ENCODE measurements at places on chromosomes 3 and 15.

DNA sequence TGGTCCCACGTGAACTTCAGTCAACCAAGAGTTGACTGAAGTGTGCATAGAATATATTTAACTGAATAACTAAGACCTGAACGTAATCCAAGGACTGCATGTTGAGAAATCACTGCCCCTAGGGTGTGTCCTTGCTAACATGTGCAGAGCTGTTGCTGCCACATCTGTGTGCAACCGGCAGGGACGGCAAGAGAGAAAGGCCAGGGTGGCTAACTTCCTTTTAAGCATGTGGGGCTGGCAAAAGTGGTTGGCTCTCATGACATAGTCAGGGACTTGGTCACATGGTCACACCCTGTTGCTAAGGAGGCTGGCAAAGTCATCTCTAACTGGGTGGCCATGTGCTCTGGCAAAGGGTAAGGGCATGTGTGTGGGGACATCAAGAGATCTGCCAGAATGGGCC is 52.4 kb downstream of the GASK1A start:
- DNase-seq = no peak

DNA sequence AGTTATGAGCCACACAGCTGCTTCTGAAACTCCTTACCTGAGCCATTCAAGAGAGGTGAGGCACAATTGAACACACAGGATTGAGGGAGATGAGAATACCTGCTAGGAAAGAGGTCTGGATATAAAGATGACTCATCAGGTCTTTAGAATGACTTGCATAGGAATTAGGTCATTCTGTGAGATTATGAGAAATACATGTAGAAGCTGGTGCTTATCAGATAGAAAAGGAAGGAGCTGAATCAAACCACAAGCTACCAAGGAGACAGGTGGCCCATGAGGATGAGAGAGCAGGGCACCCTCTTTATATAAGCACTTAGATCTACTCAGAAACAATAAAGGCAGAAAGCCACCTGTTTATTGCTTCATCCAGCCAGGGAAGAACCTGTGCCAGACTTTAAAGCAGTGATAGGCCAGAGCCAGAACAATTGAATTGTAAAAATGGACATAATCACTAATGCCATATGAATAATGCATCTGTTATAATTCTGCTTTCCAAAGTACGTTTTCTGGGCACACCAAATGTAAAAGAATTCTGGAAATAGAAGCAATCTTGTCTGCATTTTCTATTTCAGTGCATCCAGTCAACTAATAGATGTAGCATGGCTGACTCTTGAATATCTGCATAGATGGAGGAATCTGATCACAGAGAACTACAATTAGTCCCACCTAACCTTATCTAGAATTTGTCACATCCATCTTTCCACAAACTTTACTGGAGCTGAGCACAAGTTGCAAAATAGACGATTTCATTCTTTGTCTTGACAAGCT is 74.9 kb downstream of the PIK3R4 start:
- DNase-seq = no peak

GRCh38 chr3:53658613-53659193 is 164.3 kb downstream of the CACNA1D start:
- no peak for DNase-seq

DNA sequence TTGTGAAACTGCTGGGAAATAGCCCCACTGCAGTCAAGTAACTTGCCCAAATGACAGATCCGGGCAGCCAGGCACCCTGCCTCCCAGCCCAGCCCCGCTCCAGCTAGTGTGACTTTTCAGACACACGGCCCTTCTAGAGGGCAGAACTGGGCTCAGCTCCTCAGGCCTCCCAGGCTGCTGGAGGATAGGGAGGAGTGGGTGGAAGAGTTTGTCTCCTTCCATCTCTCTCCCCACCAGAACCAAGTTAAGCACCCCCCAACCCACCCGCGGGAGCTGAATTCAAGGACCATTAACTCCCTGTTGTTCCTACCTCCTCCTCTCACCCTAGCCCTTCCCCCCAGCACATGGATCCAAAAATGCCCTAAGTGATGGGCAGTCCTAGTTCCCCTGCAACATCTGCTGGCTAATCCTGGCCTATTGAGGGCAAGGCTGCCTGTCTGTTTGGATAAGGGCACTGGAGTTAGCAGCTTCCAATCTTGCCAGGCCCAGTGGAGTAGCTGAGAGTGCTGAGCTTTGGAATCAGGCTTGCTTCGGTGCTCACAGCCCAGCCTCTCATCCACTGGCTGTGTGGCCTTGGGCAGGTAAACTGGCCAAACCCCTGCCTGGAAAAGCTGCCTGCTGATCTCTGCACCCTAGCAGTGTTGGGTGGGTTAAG is 3.1 kb downstream of the CCDC33 start:
- no peak for DNase-seq

DNA sequence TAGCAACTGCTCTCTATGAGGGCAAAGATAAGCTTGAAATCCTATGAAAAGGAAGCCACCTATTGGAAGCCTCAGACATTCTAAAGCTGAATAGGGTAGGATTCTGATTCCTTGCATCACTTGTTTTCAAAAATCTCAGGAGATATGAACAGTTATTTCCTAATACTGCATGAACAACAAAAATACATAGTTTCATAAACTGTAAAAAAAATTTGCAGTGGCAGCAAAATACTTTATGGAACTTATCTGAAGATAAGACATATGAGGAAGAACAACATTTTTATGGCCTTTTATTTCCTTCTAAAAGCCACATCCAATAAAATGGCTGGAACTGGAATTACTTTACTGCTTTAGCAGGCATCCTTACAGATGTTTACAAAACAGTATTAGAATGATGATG is 29.9 kb downstream of the AP3S2 start:
- DNase-seq = no peak

GRCh38 chr3:126118591-126118990 is 34.7 kb upstream of the SLC41A3 start:
- no peak for DNase-seq

DNA sequence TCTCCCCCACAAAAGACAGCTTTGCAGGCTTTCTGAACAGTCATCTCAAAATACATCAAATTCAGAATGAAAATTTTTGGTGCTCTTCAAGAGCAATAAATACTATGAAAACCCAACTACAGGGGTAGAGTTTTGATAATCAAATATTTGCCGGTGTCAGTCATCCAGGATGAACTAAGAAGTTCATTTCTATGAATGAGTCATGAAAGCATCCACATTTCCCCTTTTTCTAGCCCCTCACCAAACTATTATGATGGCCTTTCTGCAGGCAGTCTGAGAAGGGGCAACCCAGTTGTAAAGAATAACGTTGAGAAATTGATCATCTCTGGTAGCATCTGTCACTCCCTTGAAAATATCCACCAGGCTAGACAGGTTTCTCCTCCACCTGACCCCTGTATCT is 3.1 kb upstream of the LPCAT4 start:
- no peak for DNase-seq

GRCh38 chr15:52217186-52217585 is 26.0 kb upstream of the GNB5 start:
- DNase-seq = no peak

GRCh38 chr3:126487151-126487771 is 11.6 kb upstream of the ZXDC start:
- DNase-seq = no peak

- DNase-seq = no peak
Measured at GRCh38 chr3:17115186-17115585, 230.4 kb downstream of the PLCL2 start.

DNA sequence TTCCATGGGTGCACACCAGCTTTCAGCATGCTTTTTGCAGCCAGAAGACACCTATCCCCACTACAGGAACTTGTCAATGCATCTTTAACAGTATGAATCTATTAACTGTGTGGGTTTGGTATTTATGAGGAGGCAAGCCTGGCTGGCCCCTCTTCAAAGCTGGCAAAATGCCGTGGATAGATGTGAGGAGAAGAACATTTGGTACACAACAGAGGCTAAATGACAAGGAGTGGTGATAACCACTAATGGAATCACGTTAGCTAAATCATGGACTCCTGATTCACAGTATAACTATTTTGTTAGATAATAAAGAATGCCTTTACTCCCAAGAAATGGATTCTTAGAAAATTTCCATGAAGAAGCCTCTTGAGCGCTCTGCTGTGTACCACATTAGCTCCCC is 187.2 kb downstream of the CLSTN2 start:
- DNase-seq = no peak

DNA sequence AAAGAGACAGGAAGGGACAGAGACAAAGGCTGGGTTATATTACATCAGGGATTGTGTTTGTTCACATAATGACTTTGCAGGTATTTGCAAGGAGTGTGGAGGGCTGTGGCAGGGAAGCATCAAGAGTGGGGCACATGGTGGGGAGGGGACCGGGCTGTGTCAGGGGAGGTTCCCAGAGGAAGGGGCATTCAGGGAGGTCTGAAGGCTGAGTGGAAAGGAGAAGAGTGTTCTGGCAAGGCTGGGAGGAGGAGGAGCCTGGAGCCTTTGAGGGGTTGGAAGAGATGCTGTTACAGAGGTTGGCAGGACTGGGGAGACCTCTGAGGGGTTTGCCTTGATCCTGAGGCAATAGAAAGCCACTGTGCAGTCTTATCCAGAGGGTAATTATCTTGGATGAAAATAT is 49.4 kb downstream of the EXOG start:
- DNase-seq = no peak

GRCh38 chr3:29382409-29382808 is 101.5 kb downstream of the RBMS3 start:
- DNase-seq = no peak

GRCh38 chr3:167978071-167978470 is 117.7 kb downstream of the GOLIM4 start:
- no peak for DNase-seq

DNA sequence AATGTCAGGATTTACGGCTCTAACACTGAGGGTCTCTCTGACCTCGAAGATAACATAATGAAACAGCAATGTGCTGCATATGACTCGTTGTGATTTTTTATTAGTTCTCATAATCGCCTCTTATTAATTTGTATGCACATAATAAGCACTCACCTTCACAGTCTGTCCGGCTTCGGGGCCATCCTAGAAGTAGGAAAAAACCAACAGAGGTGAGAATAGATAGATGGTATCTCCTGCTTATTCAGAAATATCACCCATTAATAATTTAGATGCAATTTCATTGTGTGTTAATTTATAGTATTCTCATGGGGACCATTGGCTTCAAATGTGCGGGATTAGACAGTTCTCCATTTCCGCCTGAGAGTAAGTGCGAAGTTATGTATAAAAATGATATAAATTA is 961.4 kb upstream of the CFAP20DC start:
- DNase-seq = no peak

- no peak for DNase-seq
Measured at GRCh38 chr3:119681279-119681678, 4.1 kb upstream of the COX17 start.

GRCh38 chr15:75631935-75632334 is 6.4 kb upstream of the SNUPN start:
- DNase-seq = no peak

GRCh38 chr15:49501586-49501985 is 78.5 kb downstream of the FGF7 start:
- DNase-seq = no peak

DNA sequence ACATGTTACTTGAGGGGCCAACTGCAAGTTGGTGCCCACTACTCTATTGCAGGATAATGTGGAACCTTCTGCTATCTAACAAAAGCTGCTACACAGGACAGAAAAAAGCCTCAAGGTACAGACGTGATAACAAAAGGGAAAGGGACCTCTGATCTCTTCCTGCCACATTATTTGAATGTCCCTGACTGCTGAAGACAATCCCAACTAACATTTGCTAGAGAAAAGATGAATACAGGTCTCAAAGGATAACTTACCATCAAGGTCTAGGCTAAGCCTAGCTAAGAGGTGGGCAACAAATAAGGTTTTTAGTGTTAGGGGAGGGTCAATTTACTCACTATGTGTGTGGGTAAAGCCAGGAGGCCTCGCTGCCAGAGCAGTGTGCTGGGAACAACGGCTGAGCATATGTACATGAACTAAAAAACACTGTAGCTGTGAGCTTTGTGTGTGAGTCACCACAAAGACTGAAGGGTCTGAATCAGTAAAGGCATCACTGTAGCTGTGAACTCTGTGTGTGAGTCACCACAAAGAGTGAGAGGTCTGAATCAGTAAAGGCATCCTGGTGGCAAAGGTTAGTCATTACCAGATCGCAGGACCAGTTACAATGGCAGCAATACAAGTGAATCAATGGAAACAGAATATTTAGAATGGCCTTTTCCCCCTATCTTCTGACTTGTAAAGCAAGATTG is 111.7 kb downstream of the LMLN start:
- DNase-seq = peak; percentile 48

GRCh38 chr3:117443014-117443413 is 733.4 kb downstream of the TUSC7 start:
- DNase-seq = no peak

- DNase-seq = no peak
Measured at GRCh38 chr3:126731044-126731443, 27.0 kb downstream of the CHCHD6 start.

- no peak for DNase-seq
Measured at GRCh38 chr3:29354894-29355293, 74.0 kb downstream of the RBMS3 start.

GRCh38 chr3:69451594-69451993 is 65.7 kb upstream of the FRMD4B start:
- no peak for DNase-seq

GRCh38 chr3:23669541-23670255 is 136.1 kb upstream of the UBE2E1 start:
- DNase-seq = no peak

GRCh38 chr3:139509631-139510030 is 29.9 kb downstream of the RBP1 start:
- no peak for DNase-seq

DNA sequence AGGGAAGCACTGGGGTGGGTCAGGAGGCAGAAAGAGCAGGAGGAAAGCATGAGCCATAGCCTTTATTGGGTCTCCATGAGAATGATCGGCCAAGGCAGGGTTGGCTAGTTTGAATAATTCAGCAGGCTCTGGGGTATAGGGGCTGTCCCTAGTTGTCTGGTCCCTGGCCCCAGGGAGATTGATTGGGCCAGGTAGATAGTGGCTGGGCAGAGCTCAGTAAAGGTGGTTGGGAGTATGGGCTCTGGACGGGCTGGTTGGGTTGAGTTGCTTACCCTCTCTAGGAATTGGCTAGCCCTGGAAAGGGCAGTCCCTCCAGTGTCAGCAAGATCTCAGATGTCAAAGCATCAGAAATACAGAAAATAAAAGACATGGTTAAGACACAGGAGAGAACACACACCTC is 148.1 kb downstream of the SHQ1 start:
- no peak for DNase-seq

GRCh38 chr15:53133255-53133850 is 343.2 kb upstream of the ONECUT1 start:
- DNase-seq = no peak

GRCh38 chr3:50258979-50259378 is 10.0 kb upstream of the SEMA3B start:
- DNase-seq = no peak

- no peak for DNase-seq
Measured at GRCh38 chr3:8618950-8619349, 25.6 kb downstream of the SSUH2 start.

DNA sequence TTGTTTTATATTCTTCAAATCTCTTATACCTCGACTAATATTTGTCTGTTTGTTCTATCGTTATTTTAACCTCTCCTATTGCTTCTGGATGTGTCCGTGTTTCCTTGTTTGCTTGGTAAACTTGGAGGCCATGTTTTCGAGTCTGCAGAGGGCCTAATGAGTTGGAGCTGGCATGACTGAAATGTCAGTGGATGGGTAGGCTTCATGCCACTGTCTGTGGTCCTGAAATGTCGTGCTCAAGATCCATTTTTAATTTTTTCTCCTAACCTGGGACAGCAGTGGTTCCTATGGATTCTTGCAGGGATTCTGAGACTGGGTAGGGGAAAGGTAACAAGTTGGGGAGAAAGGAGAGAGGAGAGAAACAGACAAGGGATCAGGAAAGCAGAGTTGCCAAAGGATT is 18.8 kb upstream of the GASK1A start:
- no peak for DNase-seq

- DNase-seq = no peak
Measured at GRCh38 chr15:27025481-27025966, 54.5 kb downstream of the GABRG3 start.
